GM19239 (cell line): ENCODE measurements at places on chromosomes 6 and 20.

- DNase-seq = no peak
Observed at GRCh38 chr6:133288662-133289061, 47.5 kb downstream of the EYA4 start.

DNA sequence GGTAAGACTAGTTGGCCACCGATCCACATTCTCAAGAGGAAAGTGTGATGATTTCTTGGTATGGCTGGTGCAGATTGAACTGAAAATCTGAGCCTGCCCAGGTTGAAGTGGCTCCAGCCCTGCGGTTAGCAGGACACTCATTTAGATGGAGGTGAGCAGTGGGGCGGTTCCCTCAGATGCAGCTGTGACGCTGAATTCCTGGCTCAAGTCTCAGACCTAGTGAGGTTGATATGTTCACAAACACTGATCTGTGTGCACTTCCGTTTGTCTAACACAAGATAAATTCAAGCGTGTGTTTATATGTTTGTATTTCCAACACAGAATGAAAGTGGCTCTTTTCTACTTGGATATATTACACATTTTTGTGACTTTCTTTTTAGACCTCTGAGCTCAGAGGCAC is 83.4 kb upstream of the FRMD1 start:
- no peak for DNase-seq

GRCh38 chr20:17818187-17818586 is 118.4 kb downstream of the BANF2 start:
- no peak for DNase-seq

DNA sequence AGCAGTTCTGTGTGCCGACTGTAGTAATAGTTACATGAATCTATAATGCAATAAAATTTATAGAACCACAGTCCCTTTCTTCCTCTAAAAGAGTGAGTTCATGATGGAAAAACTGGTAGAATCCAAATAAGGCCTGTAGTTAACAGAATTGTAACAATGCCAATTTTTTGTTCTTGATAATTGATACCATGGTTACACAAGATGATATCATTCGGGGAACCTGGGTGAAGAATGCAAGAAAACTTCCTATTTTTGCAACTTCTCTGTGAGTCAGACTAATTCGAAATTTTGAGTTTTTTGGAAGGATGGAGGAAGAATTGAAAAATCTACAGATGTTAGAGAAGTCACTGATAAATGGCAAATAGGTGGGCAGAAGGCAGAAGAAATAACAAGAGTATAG is 381.8 kb downstream of the CDKAL1 start:
- no peak for DNase-seq
